CD14-positive monocyte (primary cell): ENCODE measurements at places on chromosomes 13 and 19.

DNA sequence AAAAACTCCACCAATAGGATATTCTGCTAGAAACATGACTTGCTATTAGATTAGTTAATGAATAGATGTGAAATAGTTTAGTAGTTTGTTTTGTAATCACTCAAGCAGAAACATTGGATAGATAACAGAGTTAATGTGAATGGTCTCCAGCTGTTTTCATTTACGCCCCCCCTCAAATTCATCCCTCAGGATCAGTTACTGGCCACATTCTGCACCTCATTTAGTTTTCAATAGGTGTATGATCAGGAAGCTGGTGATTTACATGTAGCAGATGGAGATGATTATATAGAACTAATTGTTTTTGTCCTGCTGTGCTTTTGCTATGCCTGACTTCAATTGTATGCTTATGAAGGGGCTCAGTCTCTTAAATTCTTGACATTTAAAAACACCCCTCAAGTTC is 759.0 kb downstream of the SLITRK6 start:
- DNase-seq: no peak
- H3K4me3 ChIP-seq: no peak overlapping the region
- H3K36me3 ChIP-seq: no peaks in the 10 kb centered on the region
- no peak overlapping the region for H3K27ac ChIP-seq
- H3K27me3 ChIP-seq: no peaks in the 10 kb centered on the region

GRCh38 chr19:46809534-46810272 is 21.3 kb upstream of the SLC1A5 start:
- no peak for DNase-seq
- H3K27me3 ChIP-seq: no peaks in the 10 kb centered on the region
- no peak overlapping the region for H3K4me3 ChIP-seq
- H3K36me3 ChIP-seq: no peaks in the 10 kb centered on the region
- no peak overlapping the region for H3K27ac ChIP-seq
- no peaks in the 10 kb centered on the region for H3K4me1 ChIP-seq

DNA sequence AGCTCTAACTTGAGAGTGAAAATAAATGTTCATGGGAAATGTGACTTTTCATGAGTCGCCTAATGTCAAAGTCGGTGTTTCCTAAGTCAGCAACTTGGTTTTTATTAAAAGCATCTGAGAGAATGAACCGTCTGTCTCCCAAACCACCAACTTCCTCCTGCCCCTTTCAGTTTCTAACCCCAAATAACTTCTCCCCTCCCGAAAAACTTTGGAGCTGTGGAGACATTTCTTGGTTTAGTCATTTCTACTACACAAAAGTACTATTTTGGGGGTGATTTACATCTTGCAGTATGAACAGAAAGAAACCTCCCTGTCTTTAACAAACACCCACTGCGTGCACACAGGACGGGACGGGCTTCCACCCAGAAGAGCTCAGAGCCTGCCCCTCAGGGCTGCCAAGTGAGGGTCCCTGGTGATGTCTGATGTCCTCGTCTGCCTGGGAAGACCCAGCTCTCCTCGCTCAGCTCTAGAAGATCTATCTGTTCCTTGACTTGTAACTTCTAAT is 65.0 kb downstream of the RASA3 start:
- H3K27me3 ChIP-seq: no peaks in the 10 kb centered on the region
- DNase-seq: peak; percentile 78
- peaks cover 3% of the 10 kb centered on the region for H3K36me3 ChIP-seq
- peak overlapping the region; percentile 99 for H3K27ac ChIP-seq

DNA sequence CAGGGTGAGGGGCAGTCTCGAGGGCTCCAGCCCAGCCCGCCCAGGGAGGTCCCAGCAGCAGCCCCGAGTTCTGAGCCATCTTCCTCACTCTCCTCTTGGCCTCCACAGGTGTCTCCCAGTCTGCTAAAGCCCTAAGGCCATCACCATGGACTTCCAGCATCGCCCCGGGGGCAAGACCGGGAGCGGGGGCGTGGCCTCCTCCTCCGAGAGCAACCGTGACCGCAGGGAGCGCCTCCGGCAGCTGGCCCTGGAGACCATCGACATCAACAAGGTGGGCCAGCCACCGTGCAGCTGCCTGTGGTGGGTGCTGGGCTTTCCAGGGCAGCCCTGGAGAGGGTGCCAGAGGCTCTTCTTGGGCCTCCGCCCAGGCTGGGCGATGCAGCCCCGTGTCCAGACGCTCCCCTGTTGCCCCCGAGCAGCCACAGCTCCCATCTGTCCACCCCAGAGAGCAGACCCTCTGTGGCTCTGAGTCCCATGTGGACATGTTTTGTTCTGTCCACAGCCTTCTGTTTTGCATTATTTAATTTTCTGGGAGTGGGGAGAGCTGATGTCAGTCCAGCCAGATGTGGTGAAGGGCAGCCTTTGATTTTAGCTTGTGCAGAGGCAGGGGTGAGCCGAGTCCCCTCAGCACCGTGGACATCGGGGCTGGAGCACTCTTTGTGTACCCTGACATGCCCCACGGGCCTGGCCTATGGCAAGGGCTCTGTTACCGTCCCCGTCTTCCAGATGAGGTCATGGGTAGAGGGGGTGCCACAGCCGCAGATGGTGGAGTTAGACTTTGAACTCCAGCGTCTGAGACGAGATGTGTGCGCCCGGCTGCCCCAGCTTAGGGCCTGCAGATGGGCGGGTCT is 5.6 kb upstream of the AMH start:
- peaks cover 27% of the 10 kb centered on the region for H3K4me1 ChIP-seq
- DNase-seq: no peak
- no peak overlapping the region for H3K27ac ChIP-seq
- no peak overlapping the region for H3K4me3 ChIP-seq

DNA sequence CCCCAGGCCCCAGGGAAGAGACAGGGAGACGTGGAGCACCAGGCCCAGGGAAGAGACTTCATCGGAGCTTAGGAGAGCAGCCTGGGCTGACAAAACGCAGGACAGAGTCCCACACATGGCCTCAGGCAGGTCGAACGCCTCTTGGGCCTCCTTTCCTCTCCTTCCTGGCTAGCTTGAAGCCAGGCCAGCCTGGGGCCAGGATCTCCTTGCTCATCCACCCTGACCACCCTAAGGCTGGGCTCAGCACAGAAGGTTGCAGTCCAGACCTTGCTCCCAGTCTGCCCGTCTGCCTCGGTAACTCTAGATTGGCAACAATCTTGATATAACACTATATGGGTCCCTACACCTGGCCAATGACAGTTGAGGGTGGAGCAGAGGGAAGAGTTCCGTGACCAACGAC is 10.1 kb downstream of the PPP6R1 start:
- H3K27me3 ChIP-seq: no peaks in the 10 kb centered on the region
- no peak overlapping the region for H3K27ac ChIP-seq
- no peak overlapping the region for H3K4me3 ChIP-seq
- peaks cover 67% of the 10 kb centered on the region for H3K36me3 ChIP-seq
- DNase-seq: no peak
- peaks cover 53% of the 10 kb centered on the region for H3K4me1 ChIP-seq

- DNase-seq: no peak
- no peaks in the 10 kb centered on the region for H3K4me1 ChIP-seq
- no peaks in the 10 kb centered on the region for H3K36me3 ChIP-seq
- no peak overlapping the region for H3K27ac ChIP-seq
Observed at GRCh38 chr19:39752390-39752789, 14.6 kb upstream of the CLC start.

- peak overlapping the region; percentile 93 for H3K27ac ChIP-seq
- H3K27me3 ChIP-seq: no peaks in the 10 kb centered on the region
- no peak overlapping the region for H3K4me3 ChIP-seq
- H3K36me3 ChIP-seq: peaks cover 22% of the 10 kb centered on the region
- peaks cover 87% of the 10 kb centered on the region for H3K4me1 ChIP-seq
Observed at GRCh38 chr19:8517551-8518442, 3.8 kb upstream of the ZNF414 start.

DNA sequence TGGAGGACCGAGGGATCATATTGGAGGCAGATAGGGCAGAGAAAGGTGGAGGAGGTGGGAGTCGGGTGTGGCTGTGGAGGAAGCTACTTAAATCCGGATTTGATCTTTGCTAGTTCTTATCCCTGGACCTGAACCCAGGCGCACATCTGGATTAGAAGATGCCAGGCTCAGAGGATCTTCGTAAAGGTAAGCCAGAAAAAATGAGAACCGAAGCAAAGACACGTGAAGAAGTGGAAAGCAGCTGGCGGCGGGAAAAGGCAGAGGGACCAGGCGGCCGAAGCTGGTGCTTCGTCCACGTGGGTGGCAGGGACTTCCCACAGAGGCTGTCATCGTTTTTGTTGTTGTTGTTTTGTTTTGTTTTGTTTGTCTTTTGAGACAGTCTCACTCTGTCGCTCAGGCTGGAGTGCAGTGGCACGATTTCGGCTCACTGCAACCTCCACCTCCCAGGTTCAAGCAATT is at the start of gene DPRX:
TSS of gene DPRX (plus strand) at position 51 of the 459 bp plus-strand sequence. CDS start at position 159, 108 bp downstream.
- H3K4me1 ChIP-seq: no peaks in the 10 kb centered on the region
- no peak for DNase-seq
- H3K36me3 ChIP-seq: no peaks in the 10 kb centered on the region
- no peak within 1 kb of the TSS for H3K27ac ChIP-seq

GRCh38 chr13:91909617-91910016 is 511.2 kb downstream of the GPC5 start:
- DNase-seq: no peak
- H3K4me3 ChIP-seq: no peak overlapping the region
- no peak overlapping the region for H3K27ac ChIP-seq
- no peaks in the 10 kb centered on the region for H3K36me3 ChIP-seq
- no peaks in the 10 kb centered on the region for H3K27me3 ChIP-seq

GRCh38 chr13:52925775-52926285 is 77.4 kb upstream of the PCDH8 start:
- DNase-seq: no peak
- H3K4me1 ChIP-seq: peaks cover 24% of the 10 kb centered on the region
- no peak overlapping the region for H3K4me3 ChIP-seq
- H3K27me3 ChIP-seq: peaks cover 9% of the 10 kb centered on the region
- no peaks in the 10 kb centered on the region for H3K36me3 ChIP-seq

DNA sequence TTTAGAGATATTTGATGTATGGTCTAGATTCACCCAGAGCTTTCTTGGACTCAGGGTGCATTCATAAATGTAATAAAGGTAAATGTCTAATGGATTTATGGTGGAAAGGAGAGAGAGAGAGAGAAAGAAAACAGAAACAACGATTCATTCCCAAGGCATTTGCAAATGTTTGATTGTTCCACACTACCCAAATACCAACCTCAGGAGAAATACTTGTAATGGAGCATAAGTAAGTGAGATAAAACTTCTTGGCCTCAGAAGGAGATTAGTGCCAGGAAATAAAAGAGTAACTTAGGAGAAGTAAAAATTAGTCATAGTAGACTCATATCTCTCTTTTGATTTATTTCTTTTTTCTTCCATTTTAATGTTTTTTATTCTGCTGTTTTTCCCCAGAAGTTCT is 40.6 kb upstream of the DGKH start:
- no peaks in the 10 kb centered on the region for H3K27me3 ChIP-seq
- H3K27ac ChIP-seq: no peak overlapping the region
- no peak overlapping the region for H3K4me3 ChIP-seq
- H3K36me3 ChIP-seq: no peaks in the 10 kb centered on the region
- H3K4me1 ChIP-seq: no peaks in the 10 kb centered on the region
